ENCODE measurements at places on chromosomes 3 and 15.

GRCh38 chr3:189239616-189240015 lies 67.8 kb downstream of the TPRG1 start:
- DNase-seq, result no peak

- DNase-seq, result no peak
Measured at GRCh38 chr3:58062472-58062871, 54.2 kb downstream of the FLNB start.

DNA sequence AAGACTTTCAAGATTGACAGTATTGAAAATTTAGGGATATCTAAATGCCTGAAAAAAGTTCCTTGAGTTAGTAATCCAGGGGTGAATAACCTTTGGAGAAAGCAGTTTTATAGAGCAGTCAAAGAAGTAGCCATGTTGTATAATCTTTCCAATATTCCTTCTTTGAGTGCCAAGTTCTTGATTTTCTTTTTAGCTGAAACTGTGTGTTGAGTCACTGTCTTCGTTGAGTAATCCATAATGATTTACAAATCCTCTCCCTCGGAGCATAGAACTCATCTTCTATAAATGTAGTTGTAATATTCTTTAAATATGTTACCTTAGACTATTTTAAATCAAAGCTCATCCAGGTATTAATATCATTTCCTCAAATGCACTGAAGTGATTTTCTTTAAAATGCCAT lies 135.2 kb downstream of the BBX start:
- no peak for DNase-seq

- no peak for DNase-seq
Measured at GRCh38 chr3:177694316-177694715, 497.0 kb upstream of the TBL1XR1 start.

DNA sequence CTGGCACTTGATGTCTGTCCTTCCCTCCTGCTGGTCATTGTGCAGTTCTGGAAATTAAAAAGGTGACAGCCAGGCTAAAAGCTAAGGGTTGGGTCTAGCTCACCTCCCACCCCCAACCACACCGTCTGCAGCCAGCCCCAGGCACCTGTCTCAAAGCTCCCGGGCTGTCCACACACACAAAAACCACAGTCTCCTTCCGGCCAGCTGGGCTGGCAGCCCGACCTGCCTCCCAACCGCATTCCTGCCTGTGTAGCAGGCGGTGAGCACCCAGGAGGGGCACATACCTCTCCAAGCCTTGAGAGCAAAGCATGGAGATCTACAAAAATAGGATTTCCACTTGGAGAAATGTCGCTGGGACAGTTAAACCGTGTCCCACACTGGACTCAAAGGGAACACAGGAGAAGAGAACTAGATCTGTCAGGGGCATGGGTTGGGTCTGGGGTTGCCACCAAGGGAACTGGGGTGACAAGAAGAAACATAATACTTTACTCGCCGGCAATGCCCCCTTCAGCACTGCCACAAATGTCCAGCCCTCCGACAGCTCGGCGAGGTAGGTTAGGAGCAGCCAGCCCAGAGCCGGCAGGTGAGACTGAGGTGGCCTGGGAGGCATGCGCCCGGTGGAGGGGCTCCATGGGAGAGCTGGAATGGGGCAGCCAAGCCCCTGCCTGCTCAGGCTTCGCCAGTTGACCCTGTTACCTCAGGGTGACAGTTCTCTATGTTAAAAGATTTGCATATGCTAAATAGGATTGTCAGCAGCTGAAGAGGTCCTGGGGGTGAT lies 52.2 kb downstream of the EXOG start:
- DNase-seq, result no peak

- no peak for DNase-seq
Measured at GRCh38 chr3:58027704-58028317, 19.6 kb downstream of the FLNB start.

DNA sequence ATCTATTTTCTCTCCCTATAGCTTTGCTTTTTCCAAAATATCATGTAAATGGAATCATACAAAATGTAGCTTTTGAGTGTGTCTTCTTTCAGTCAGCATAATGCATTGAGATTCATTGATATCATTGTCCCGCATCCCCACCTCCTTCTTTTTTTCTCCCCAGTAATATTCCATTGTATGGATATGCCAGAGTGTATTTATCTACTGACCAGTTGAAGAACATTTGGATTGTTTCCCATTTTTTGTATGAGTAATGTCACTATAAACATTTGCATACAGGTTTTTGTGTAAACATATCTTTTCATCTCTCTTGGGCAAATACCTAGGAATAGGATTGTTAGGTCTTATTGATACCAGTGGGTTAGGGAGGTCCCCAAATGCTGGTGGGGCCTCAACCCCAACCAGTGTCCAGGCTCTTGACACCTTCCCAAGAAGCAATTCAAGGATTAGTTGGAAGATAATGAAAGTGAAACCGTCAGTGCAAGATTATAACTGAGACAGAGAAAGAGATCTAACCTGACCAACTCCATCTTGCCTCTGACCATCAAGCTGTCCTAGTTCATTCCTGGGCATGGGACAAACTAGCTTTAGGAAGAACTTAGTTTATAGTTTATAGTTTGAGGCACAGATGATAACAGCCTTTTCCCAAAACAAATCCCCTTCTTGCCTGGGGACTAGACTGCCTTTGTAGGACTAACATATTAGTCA lies 7.4 kb upstream of the SLC33A1 start:
- no peak for DNase-seq

DNA sequence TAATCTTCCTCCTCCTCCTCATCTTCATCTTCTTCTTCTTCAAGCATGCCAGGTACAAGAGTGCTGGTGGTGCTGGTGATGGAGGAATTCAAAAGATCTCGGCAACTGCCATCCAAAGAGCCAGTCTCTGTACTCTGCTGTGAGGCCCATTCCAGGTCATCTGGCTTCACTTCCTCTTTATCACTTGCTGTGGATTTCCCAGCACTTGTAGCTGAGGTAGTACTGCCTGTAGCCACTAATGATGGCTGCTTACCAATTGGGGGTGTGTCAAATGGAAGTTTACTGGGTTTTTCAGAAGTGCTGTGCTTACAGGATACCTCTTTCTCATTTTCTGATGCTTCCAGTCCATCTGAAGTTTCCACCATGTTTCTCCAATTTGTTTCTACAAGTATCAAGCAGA lies 28.8 kb upstream of the SHC4 start:
- no peak for DNase-seq

- no peak for DNase-seq
Measured at GRCh38 chr3:8665407-8665896, 20.9 kb upstream of the SSUH2 start.

GRCh38 chr15:63982381-63982854 lies 63.9 kb downstream of the DAPK2 start:
- no peak for DNase-seq

DNA sequence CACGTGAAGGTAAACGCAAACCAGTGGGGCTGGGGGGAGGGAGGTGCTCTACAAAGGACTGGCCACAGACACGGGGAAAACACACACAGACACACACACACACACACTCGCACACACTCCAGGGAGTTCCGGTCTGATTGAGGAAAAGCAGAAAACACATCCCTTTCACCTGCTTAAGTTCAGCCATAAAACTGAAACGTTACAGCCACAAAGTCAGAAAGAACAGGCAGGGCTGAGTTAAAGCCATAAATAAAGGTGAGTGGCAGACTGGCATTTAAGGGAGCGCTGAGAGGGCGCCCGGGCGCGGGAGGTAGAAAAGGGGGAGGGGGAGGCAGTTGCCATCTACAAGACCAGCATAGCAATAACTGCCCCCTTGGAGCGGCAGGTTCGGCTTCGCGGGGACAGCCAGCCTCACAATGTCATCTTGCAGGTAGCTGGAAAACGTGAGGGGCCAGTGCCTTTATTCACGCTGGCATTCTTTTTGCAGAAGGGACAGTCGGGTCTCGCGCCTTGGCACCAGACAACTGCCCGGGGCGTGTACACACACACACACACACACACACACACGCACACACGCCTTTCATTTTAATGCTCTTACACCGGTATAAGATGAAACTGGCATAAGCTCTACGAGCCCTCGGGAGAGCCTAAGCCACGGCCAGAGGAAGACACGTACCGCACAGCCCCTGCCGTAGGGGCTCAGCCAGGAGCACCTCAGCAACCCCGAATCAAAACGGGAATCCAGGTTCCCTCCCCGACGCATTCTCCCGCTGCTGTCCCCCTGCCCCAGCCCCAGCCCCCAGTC lies 866 bp downstream of the TNIK start:
- peak; percentile 53 for DNase-seq

DNA sequence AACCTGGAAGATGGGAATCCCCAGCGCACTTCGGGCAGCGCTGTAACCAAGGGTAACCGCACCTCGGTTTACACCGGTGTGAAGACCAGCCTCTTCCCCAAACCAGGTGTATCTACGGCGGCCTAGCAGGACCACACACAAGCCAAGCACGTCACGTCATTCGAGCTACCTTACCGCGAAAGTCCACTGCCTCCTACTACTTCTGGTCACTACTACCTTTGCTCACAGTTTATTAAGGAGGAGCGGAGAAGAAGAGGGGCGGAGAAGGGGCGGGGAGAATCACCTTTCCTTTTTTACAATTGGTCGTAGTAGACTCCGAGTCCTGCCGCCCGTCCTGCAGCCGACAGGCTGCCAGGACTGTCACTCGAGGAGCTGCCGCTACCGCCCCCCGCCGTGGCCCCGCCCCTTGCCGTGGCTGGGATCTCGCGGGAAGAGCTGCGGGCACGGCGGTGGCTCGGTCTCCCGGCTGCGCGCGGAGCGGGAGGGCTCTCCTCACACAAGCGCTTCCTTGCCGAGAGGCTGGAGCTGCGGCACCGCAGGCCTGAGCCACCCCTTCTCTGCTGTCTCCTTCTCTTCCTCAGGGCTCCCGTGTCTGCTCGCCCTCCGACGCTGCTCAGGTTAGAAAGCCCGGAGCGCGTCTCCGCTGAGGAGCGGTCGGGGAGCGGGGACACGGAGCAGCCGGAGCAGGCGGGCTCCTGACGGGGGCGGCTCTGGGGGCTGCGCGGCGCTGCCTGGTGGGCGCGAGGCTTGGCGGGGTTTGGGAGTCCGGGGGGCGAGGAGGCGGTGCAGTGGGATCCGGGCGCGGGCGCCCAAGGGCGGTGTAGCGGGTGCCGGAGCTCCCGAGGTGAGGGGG lies at the start of gene GLCE:
GLCE (plus strand) TSS at position 495 of the 853 bp plus-strand sequence. CDS start 95,172 bp downstream, outside the sequence.
- DNase-seq, result peak; percentile 98

DNA sequence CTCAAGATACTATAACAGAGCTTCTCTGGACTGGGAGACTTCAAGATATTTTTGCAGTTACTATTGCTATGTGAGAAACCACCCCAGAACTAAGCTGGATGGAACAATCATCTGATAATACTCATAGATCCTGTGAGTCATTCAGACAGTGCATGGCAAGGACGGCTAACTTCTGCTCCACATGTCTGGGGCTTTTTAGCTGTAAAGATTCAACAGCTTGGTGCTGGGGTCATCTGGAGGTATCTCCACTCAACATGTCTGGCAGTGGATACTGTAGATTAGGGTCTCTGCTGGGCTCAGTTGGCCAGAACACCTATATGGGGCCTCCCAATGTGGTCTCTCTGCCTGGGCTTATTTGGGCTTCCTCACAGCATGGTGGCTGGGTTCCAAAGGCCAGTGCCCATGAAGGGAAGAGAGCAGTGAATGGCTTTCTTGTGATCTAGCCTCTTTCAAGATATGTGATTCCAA lies 117.3 kb upstream of the SLC7A14 start:
- DNase-seq, result no peak

- DNase-seq, result no peak
Measured at GRCh38 chr3:150419959-150420358, 11.9 kb downstream of the TSC22D2 start.

- no peak for DNase-seq
Measured at GRCh38 chr3:39183211-39184080, 8.9 kb downstream of the XIRP1 start.

DNA sequence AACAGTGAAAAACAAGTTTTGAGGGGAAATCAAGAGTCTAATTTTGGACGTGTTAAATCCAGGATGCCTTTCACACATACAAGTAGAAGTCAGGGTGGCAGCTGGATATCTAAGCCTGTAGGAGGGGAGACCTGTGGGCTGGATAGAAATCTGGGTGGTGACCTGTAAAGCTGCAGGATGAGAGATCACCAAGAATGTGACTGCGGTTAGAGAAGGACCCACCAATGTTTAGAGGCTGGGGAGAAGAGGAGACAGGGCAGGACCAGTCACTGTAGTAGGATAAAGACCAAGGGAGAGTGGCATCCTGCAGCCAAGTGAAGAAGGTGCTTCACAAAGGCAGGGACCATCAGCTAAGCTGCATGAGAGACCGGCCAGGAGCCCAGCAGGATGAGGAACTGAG lies 36.2 kb downstream of the MRAS start:
- DNase-seq, result no peak

- DNase-seq, result no peak
Measured at GRCh38 chr3:40523781-40524180, 979 bp upstream of the ZNF621 start.

DNA sequence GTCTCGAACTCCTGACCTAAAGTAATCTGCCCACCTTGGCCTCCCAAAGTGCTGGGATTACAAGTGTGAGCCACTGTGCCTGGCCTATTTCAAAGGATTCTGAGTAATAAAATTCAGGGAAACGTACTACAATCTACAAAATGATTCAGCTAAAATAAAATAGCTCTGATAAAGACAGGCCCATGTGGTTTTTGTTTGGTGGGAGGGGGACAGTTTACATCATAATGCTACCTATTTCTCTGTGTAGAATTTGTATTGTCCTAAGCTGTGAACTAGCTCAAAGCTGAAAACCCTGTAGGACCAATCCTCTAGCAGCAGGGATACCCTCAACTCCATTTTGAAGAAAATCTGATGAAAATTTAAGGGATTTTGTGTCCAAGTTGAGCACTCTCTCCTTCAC lies 25.8 kb downstream of the CDV3 start:
- DNase-seq, result no peak

DNA sequence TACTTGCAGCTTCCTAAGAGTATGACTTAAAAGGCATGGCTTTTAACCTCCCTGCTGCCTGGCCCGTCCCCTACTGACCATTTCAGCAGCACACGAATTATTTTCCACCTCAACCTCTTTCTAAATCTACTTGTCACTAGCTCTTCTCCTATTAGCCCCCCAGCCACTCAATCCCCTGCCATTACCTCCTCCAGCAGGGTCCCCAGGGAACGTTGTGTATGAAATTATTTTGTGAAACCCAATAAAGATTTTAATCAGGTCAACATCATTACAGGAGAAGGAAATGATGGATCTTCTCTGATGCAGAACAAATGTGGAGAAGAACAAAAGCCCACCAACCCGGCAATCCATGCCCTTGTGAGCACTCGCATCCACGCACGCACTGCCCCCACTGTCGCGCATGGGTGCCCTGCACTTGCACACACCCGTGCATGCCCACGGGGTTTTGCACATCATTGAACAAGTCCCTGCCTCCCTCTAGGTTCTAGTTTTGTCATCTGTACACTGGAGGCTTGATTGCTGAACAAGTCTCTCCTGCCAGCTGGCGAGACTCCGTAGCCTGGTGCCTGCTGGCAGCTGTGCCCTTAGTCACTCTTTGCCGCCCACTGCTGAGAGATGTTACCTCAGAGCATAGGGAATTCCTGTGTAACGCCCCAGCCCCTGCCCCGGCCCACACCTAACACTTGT lies 51.6 kb downstream of the LINGO1 start:
- no peak for DNase-seq
